ENCODE measurements at places on chromosomes 6 and 20.

- DNase-seq = no peak
Observed at GRCh38 chr6:1608222-1609040, 1.3 kb upstream of the FOXC1 start.

DNA sequence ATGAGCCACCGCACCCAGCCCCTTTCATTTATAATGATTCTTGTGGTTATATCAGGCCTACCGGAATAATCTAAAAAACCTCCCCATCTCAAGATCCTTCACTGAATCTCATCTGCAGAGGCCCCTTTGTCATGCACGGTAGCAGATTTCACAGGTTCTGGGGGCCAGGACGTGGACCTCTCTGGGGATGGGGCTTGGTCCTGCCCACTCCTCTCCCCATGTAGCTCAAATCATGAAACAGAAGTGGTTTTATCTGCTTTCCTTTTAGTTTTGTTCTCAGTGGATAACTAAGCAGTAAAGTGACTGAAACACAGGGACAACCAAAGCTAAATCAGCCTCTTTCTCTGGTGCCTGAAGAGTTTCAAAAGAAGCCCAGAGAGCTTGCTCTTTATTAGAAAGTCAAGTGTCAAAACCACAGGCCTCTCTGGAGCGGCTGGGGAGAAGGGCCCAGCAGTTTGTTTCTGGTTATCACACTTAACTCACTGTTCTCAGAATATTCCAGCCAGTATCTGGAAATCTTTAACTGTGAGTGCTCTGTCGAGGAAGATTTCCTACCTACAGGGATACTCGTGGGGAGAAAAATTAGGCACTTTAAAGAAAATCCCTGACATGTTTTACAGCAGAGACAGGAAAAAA, 60.6 kb upstream of the FAM184A start:
- no peak for DNase-seq

DNA sequence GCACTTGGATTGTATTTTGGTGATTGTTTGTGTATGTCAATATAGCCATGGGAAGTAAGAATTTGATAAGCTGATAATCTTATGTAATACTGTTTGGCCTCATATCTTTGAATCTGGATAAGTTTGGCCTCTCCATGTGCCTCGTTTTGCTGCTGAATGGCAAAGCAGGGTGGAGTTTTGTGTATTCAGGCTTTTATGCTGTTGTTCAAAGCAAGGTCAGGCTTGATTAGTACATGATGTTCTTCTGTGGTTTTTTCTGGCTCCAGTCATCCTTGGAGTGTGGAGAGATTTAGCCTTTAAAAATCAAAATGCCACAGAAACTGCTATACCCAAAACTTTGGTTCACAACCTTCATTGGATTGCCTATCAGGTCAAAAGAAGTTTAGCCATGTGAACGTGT, 728.9 kb upstream of the GJE1 start:
- no peak for DNase-seq

DNA sequence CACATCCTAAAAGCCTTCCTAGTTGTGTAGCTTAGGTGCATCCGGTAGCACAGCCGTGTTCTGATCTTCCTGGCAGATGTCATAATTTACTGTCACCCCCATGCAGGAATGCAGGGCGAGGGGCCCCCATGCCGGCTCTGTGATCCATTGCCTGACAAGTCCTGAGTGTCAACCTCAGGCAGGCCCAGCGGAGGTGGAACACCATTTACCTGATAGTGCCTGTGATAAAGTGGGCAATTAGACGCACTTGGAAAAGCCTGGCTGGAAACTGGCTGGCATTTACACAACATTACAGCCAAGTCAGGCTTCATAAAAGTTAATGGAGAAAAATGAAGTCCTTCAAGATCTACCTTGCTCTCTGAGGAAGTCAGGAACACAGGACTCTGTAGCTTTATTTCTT, 521.4 kb upstream of the JAG1 start:
- DNase-seq = no peak

- DNase-seq = no peak
Observed at GRCh38 chr20:50992336-50992732, 30.6 kb downstream of the KCNG1 start.

Data from AG08396 (cell line).